Small intestine (tissue), 16 donors: ENCODE measurements at places on chromosomes 5 and 9. TPM values are rescaled to one million over a fixed set of nuclear protein-coding genes. Genes with fewer than 3 reads are reported as not detected.
A peak's percentile ranks its signal among the peaks of the same experiment; 100 is the strongest.

- peak; percentile 79 for DNase-seq
Observed at GRCh38 chr9:89497978-89498851, at the start of gene SEMA4D. Gene SEMA4D (minus strand): TSS chr9:89498113. CDS start chr9:89405456, 92,657 bp downstream.

LCN12 gene
- polyA plus RNA-seq, result 2.2 TPM

GPR21 gene
- 0.15 TPM for polyA plus RNA-seq

- DNase-seq, result no peak
Observed at GRCh38 chr9:106450549-106450948, 412.4 kb upstream of the ZNF462 start.

DNA sequence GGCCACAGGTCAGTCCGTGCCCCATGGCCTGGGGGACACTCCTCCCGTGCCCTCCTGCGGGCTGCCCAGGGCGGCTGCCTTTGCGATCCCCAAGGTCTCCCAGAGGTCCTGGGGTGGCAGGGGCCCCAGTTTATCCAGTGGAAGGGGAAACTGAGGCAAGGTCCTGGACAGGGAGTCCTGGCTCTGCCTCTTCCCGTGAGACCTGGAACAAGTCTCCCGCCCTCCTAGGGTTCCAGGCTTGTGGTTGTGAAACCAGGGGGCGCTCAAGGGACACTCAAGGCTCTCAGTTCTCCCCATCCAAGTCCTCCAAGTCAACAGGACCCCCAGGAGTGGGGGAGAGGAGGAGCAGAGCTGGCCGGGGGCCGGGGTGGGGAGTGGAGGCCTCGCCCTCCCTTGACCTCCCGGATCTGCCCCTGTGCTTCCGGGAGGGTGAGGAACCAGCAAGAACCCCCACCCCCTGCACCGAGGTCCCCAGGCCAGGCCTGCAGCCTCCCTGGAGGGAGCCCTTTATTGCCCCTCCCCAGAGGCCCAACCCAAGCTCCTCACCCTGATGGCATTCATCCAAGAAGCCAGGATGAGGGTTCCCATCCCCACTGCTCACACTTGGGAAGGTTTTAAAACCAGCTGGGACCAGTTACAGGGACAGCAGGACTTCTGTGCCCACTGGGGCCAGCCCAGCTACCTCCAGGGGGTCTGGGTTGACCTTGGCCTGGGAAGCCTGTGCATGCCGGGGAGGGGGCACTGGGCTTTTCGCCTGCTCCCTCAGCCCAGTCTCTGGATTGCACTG lies 24.7 kb upstream of the TMEM250 start:
- no peak for DNase-seq

IFNA4 gene
- polyA plus RNA-seq, result not detected

DNAJC21 gene
- 29.7 TPM for polyA plus RNA-seq

RNF224 gene
- polyA plus RNA-seq, result not detected

GRCh38 chr9:103837940-103838339 lies 256.2 kb upstream of the SMC2 start:
- DNase-seq, result no peak

- DNase-seq, result no peak
Observed at GRCh38 chr9:113817171-113817570, 58.9 kb upstream of the ZNF618 start.

HAPLN1 gene
- polyA plus RNA-seq, result 0.67 TPM

- DNase-seq, result no peak
Observed at GRCh38 chr5:164721656-164722055, 1216.2 kb downstream of the MAT2B start.

FGFR4 gene
- 9.7 TPM for polyA plus RNA-seq

- no peak for DNase-seq
Observed at GRCh38 chr9:37660691-37661090, 9.9 kb downstream of the FRMPD1 start.

GRCh38 chr5:56054666-56055065 lies 59.9 kb upstream of the IL6ST start:
- peak; percentile 67 for DNase-seq

- no peak for DNase-seq
Observed at GRCh38 chr5:179791881-179792611, 1.7 kb upstream of the LTC4S start.

DNA sequence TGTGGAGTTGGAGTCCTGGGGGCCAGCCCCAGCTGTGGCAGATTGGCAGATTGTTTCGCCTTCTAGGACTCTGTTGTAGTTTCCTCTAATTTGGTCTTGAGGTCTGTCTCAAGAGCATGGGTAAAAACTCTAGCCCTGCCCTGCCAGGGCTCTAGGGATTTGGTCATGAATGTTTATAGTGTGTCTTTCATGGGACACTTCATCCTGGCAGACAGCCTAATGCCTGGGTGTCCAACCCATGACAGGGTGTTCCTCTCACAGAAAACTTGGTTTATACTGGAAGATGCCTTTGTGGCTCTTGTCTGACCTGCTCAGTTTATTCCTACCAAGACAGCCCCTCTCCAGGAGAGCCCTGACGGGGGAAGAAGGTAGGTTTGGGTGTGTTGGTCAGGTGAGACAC lies 45.5 kb downstream of the GALNT12 start:
- no peak for DNase-seq

SLC36A2 gene
- polyA plus RNA-seq, result not detected

GRCh38 chr5:67886761-67887160 lies 328.8 kb upstream of the PIK3R1 start:
- no peak for DNase-seq

DNA sequence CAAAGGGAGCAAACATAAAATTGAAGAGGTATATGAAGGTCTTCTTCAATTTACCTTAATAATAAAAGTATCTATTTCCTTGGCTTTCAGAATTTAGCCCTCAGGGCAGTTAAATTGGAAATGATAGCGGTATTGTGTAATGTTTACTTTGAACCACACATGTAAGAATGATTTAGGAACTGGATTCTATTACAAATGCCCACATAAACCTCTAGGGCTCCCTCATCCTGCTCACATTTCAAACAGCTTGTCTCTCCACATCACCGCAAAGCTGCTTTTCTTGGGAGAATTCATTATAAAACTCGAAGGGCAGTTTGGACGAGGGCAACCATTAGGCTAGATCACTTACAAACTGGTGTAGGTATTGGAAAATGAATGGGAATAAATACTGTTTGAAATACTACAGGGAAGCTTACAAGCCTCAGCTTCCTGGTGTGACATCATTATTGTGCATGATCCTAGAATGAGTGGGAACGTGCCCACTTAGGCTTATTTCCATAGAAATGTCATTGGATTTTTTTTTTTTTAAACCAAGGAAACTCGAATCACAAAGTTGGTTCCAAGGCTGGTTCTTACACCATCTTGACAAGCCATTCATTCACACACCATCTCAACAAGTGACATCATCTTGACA lies 47.3 kb downstream of the MTRR start:
- no peak for DNase-seq

SHC3 gene
- polyA plus RNA-seq, result 1.5 TPM

GBGT1 gene
- 15.4 TPM for polyA plus RNA-seq

CCDC171 gene
- 1.4 TPM for polyA plus RNA-seq

DNA sequence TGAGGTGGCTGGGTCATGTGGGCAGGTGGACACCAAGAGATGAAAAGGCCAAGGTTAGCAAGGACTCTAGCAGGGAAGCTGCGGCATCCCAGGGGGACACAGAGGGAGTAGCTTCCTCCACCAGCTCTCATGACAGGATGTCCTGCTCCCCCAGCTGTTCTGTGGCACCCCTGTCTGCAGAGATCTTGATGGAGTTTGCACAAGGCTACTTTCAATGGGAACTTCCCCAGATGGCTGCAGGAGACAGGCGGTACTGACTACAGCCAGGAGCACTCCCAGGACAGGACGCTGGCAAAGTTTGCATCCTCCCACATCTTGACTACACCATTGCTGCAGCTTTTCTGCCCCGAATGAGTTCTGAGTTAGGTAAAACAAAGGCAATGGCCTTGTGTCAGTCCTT lies 312.8 kb downstream of the TLE4 start:
- DNase-seq, result no peak

ORM2 gene
- not detected for polyA plus RNA-seq

DNA sequence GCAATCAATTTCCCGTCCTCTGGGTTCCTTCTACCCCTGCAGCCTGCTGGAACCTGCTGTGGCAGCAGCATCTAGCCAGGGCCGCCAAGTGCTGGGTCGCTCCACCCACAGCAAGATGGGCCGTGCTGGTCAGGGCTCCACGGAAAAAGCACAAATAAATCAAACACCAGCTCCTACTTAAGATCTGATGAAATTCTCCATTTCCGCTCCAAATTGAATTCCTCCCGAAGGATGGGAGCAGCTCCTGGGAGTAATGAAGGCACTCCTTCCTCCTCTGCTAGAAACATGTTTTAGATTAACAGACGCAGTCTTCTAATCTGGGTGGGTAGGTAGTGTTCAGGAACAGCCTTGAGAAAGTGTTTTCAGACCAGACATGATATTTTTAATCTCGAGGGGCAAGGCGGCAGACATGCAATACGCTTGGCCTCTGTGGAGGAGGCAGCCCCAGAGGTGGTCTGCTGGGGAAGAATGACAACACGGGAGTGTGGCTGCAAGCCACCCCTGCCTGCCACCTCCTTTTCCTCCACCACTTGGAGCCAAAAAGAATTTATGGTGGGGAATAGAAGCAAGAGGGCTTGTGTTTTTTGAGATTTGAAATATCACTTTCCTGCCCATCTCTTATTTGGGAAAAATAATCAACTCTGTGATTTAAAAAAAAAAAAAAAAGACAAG lies 194.1 kb downstream of the AOPEP start:
- DNase-seq, result no peak

DNA sequence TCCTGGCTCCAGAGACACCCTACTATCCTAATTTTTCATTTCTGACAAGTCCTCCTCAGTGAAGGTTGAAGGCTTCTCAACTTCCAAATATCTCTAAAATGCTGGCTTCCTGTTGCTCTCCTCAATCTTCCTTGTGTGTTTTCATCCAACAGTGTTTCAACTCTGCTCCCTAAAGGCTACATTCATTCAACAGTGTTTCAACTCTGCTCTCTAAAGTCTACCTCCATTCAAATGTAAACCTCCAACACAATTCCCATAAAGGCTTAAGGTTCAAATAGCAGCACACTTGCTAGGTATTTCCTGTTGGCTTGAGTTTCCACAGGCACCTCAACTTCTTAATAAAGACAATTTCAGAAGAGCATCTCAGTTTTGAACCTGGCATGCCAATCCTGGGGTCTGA lies 164.8 kb downstream of the HINT1 start:
- no peak for DNase-seq

- no peak for DNase-seq
Observed at GRCh38 chr5:424301-425110, 18.5 kb upstream of the EXOC3 start.

GRCh38 chr5:60888359-60889061 lies 44.4 kb upstream of the ELOVL7 start:
- no peak for DNase-seq

DNA sequence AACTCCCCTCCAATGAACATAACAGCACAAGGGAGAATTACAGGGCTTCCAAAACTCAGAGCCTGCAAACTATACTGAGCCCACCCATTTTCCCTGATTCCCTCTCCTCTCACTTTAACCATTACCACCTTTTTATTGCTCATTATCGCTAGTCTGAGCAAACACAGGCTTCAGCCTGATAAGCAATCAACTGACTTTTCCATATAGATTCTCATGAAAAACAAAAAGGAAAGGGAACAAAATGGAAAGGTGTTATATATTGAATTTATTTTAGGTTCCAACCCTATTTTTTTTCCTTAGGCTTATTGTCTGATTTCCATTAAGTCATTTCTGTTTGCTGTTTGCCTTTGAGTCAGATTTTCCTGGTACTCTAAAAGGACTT lies 27.9 kb downstream of the SEMA6A start:
- no peak for DNase-seq

PCA3 gene
- polyA plus RNA-seq, result not detected

SPINK13 gene
- polyA plus RNA-seq, result 0.18 TPM

DNA sequence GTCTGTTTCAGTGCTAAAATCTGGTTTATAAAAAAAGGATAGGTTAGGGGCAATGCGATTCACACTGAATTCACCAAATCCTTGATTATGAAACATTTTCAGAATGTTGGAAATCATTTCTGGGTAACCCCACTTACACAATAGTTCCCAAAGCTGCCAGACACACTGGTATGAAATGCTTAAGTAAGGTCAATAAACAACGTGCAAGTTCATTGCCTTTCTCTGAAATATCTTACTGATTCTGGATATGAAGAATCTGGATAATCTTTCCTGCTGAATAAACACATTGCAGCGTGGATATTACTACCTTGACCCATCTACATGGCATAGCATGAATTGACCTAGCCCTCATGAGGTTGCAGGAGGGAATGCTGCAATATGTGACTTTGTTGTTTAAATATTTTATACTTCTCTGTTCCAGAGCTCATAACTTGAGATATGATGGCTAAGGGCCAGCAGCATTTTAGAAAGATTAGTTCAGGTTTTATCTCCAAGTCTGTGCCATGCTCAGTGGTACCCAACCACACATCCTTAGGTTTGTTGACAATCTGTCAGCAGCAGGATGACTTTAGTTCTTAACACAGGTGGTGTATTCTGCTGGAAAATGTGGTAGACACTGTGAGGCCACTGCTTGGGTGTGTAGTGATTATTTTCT lies 121.0 kb downstream of the NREP start:
- no peak for DNase-seq

GRCh38 chr5:132203916-132204315 lies 23.7 kb downstream of the P4HA2 start:
- DNase-seq, result no peak

- DNase-seq, result no peak
Observed at GRCh38 chr5:72949481-72949880, 6.4 kb upstream of the FCHO2 start.

DNA sequence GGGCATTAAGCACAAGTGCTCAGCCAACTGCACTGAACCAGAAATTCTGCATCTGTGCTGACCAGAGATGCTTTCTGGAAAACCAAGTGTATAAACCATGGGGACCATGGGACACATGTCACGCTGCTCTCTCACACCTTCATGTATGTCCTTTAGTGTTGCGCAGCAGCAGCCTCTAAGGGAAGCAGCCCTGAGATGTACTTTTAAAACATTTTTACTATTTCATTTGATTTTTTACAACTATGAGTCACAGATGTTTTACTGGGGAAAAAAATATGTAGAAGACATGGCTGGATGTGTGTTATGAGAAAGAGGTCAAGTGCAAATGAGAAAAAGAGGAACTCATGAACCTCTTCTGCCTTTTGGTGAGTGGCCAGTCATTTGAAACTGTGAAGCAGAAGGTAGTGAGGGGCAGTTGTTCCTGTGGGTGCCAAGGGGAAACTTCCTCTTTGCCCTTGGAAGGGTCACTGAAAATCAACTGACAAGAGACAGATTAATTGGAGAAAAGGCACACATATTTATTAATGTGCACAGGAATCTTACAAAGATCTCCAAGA lies 31.4 kb upstream of the SYK start:
- DNase-seq, result no peak

COQ4 gene
- 68.8 TPM for polyA plus RNA-seq
